ENCODE measurements at places on chromosomes 2 and 18. TPM values are rescaled to one million over a fixed set of nuclear protein-coding genes. Genes with fewer than 3 reads are reported as not detected.
A peak's percentile ranks its signal among the peaks of the same experiment; 100 is the strongest.

DNA sequence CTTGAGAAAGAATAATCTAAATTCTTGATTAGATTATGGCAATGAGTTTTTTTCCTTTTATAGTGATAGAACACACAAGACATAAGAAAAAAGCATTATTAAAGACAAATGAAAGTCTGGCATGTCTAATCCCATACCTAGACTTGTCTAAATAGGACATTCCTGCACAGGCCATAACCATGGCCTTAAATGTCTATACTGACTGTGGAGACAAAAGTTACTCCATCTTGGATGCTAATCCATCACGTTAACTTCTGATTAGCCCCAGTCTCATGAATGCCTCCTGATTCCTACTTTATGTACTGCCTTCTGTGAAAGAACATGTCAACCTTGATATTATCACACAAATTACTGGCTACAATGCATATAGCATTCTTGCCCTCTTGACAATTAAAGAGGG, 23.6 kb downstream of the ORC2 start:
- no peak for DNase-seq

DNA sequence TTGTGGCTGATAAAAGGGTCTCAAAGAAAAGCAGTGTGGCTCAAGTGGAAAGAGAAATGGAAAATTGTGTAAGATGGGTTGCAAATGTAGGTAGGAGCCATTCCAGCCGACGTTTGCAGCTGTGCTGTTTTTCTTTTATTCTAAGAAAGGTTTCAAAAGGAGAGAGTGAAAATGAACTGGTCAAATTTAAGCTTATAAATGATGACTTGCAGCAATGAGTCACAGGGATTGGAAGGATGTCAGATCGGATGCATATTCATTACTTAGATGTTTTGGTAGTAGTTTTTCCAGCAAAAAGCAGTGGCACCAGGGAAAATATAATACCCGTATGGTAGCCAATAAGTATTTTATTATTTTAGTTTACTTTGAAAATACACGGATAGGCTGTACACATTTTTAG, 79.1 kb downstream of the LRRTM4 start:
- no peak for DNase-seq

GRCh38 chr2:160062292-160063005, at the start of gene PLA2R1:
Gene PLA2R1, minus strand, starts transcription at chr2:160062615. Its CDS starts 212 bp downstream, at chr2:160062403.
- DNase-seq = peak; percentile 78

DNA sequence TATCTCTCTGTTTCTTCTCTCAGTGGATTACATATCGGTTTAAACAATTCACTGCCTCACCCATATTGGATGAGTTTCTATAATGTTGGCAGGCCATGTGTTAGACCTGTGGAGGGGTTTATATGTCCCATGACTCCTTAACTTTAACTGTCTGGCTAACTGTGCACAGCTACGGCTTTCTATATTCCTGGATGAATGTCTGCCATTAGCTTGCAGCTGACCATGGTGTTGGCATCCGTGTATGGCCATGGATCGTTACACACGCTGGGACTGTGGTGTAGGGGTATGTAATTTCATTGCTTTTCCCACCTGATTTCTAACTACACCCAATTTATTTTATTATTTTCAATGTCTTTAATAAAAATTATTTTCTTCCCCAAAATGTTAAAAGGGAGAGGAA, 3.3 kb upstream of the TANC1 start:
- DNase-seq = no peak

DNA sequence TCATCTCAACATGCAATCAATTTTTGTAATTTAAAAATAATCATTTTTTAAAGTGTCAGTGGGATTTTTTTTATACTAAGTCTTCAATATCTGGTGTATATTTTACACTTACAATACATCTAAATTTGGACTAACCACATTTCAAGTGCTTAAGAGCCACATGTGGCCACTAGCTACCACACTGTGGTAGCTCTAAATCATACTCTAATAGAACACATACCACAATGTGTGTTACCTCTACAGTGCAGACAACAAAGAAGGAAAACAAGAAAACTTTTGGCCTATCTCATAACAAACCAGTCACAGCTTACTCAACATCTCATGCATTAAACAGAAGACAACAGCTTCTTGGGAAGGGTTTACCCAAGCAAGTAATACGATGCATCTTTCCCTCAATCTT, 24.5 kb downstream of the PIAS2 start:
- DNase-seq = no peak

- no peak for DNase-seq
Observed at GRCh38 chr2:202529389-202529788, 105.4 kb upstream of the FAM117B start.

GRCh38 chr18:5964996-5965395, 69.7 kb upstream of the TMEM200C start:
- no peak for DNase-seq

DNA sequence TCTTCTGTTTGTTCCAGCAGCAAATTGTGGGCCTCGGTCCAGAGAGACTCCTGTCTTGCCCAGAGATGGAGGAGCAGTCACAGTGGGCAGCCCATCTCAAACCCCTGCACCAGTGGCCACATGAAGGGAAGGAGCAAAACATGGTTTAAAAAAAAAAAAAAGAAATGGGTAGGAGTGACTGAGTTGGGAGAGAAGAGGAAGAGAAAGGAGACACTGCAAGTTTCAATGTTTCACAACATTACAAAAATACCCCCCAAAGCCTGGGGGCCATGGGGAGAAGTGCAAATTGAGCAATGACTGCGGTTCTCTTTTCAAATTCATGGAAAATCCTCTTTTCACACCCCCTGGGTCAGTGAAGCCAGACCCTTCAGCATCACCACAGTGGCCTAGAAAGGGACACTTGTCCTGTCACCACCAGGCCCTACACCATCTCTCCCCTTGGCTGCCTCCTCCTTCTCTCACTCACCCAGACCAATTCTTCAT, 117.1 kb downstream of the ZFP36L2 start:
- no peak for DNase-seq

RAB6C gene
- polyA plus RNA-seq = 0.07 TPM

GRCh38 chr2:71536226-71536671, 82.9 kb downstream of the DYSF start:
- no peak for DNase-seq

TACR1 gene
- polyA plus RNA-seq = 0.14 TPM

DNA sequence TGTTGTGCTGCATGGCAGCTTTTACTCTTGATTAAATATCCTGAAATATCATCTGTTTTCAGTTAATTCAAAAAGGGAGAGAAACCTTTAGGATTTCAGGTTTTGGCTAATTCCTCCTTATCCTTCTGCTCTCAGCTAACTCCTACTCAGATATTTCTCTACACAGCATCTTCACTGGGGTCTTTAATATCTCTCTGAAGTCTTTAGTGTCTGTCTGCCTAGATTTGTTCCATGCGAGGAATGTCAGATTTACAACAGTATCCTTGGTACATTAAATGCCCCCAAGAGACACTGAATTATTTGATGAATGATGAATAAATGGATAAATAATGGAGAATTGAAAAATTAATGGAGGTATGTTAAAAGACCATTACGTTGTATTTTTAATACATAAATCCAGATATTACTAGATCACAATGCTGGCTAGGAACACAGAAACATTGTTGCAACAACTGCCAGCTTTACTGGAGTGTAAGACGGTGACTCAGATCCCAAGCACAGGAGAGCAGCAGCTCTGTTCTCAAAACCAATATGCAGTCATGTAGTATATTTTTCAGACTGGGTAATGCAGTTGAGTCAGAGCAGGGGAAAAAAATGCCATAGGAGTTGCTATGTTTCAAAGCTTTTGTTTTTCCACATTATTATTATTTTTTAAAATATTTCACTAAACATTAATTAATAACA, 388.0 kb upstream of the SYT4 start:
- no peak for DNase-seq

GRCh38 chr18:44098551-44099098, 582.1 kb upstream of the SETBP1 start:
- peak; percentile 4 for DNase-seq

REG1B gene
- polyA plus RNA-seq = not detected

- no peak for DNase-seq
Observed at GRCh38 chr2:232981767-232982360, 31.2 kb downstream of the NGEF start.

TBR1 gene
- 0.07 TPM for polyA plus RNA-seq

DNA sequence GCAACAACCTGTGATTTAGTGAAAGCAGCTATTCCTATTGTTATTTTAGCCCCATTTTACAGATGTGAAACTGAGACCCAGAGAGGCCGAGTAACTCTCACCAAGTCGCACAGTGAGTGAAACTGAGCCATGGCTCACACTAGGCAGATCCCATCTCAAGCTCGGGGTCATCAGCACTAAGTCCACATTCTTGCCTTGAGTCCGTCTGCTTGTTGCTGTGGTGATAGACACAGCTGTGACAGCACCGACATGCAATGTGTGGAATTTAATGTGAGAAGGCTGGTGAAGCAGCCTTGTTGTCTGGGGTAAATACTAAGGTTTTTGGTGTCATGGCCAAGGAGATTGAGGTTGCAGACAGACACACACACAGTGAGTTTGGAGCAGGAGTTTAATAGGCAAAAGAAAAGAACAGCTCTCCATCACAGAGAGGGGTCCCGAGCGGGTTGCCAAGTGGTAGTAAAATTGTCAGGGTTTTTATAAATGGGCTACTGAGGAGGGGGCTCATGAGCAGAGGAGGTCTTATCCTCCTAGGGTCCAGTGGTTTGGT, 40.2 kb upstream of the GMCL1 start:
- DNase-seq = peak; percentile 91

SCN9A gene
- polyA plus RNA-seq = 8.3 TPM

TGIF1 gene
- 159 TPM for polyA plus RNA-seq

STARD7 gene
- 101 TPM for polyA plus RNA-seq

GRCh38 chr18:23970161-23971096, 44.1 kb upstream of the TTC39C start:
- no peak for DNase-seq

FTCDNL1 gene
- polyA plus RNA-seq = 2.1 TPM

- no peak for DNase-seq
Observed at GRCh38 chr2:98895221-98895620, 40.8 kb downstream of the CRACDL start.

ACMSD gene
- polyA plus RNA-seq = not detected

GRCh38 chr2:212961255-212961654, 190.2 kb downstream of the IKZF2 start:
- no peak for DNase-seq

CAMKMT gene
- 6.2 TPM for polyA plus RNA-seq

Data from A549 (cell line).